Stimulated activated CD8-positive, alpha-beta memory T cell treated with anti-CD3 and anti-CD28 coated beads, Interleukin-7, amount 100 ng/mL, for 1 hour (primary cell): ENCODE measurements at places on chromosomes 11 and 22.

GRCh38 chr11:78262238-78262637, 73.5 kb downstream of the USP35 start:
- DNase-seq, result no peak

GRCh38 chr22:30867746-30868662, 100.6 kb downstream of the MORC2 start:
- no peak for DNase-seq

GRCh38 chr11:11980841-11981308, 27.6 kb downstream of the DKK3 start:
- no peak for DNase-seq

- no peak for DNase-seq
These were observed at the start of gene P2RY6 for GRCh38 chr11:73271936-73272679. Gene P2RY6 (plus strand): TSS chr11:73272338. CDS start chr11:73296519, 24,181 bp downstream.

- DNase-seq, result no peak
These were observed 56.2 kb downstream of the SOX6 start for GRCh38 chr11:16299884-16300782.

- DNase-seq, result no peak
These were observed 57.2 kb downstream of the CTNND1 start for GRCh38 chr11:57818812-57819211.

GRCh38 chr11:108647701-108648527, 17.0 kb upstream of the DDX10 start:
- DNase-seq, result peak; percentile 37

- no peak for DNase-seq
These were observed 147.2 kb downstream of the TRPC6 start for GRCh38 chr11:101436511-101437142.

DNA sequence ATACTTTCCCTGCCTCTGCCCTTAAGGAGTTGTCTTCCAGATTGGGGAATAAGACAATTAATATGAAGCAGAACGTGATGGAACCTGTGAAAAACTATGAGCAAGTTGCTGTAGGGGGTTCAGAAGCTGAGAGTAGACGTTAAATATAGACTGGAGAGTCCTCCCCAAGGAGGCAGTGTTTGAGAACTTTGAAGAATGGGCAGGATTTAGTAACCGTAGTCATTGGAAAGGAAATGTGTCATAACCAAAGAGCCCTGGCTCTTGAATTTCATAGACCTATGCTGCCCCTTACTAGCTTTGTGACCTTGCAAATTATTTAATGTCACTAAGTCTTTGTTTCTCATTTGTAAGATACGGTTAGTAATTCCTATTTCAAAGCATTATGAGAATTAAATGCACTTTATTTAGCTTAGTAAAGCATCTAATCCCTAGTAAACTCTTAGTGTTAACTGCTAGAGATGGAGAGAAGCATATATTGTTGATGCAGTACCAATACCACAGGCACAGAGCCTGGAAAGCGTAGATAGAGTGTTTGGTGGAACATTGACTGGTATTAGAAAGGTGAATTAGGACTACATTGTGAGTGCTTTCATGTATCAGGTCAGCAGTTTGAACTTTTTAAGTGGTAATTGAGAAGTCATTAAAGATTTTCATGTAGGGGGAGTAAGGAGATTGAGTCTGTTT, 54.1 kb downstream of the MCAM start:
- DNase-seq, result no peak
